ENCODE measurements at places on chromosomes 7 and 10.

GRCh38 chr7:150971242-150972022, 6.7 kb downstream of the KCNH2 start:
- no peak for DNase-seq

DNA sequence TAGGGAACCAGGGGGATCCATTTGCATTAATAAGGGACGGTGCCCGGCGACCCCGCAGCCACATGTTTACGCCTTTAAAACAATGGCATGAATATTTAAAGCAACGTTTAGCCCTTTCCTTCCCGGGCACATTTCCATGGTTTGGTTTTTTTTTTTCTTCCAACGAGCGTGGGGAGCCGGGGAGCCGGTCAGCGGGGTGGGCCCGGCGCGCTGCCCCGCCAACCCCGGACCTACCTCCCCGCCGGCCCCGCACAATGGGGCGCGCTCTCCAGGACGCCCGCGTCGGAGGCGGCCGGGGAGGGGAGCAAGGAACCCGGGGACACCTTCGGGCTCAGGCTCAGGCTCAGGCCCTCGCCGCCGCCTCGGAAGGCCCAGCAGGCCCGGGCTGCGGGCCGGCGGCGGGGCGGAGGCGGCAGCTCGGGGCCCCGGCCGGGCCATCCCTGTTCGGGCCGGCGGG, 1.0 kb downstream of the SEPHS1 start:
- no peak for DNase-seq

DNA sequence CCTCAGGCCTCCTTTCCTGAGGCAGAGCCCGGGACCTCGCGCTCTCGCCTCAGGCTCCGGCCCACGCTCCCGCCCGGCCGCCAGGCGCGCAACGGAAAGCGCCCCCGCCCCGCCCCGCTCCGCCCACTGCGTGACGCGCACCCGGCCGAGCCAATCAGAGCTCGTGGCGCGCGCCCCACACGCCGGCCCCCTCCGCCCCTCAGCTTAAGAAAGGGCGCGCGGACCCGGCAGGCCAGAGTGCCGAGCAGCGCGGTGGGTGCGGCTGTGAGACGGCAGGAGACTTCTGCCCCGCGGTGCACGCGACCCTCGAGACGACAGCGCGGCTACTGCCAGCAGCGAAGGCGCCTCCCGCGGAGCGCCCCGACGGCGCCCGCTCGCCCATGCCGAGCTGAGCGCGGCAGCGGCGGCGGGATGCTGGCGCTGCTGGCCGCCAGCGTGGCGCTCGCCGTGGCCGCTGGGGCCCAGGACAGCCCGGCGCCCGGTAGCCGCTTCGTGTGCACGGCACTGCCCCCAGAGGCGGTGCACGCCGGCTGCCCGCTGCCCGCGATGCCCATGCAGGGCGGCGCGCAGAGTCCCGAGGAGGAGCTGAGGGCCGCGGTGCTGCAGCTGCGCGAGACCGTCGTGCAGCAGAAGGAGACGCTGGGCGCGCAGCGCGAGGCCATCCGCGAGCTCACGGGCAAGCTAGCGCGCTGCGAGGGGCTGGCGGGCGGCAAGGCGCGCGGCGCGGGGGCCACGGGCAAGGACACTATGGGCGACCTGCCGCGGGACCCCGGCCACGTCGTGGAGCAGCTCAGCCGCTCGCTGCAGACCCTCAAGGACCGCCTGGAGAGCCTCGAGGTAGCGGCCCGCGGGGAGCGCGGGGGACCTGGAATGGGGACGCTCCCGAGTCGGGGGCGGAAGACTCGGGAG, at the start of gene NPTX2:
TSS of gene NPTX2 (plus strand) at position 235 of the 909 bp plus-strand sequence. CDS start at position 412, 177 bp downstream.
- DNase-seq: no peak

DNA sequence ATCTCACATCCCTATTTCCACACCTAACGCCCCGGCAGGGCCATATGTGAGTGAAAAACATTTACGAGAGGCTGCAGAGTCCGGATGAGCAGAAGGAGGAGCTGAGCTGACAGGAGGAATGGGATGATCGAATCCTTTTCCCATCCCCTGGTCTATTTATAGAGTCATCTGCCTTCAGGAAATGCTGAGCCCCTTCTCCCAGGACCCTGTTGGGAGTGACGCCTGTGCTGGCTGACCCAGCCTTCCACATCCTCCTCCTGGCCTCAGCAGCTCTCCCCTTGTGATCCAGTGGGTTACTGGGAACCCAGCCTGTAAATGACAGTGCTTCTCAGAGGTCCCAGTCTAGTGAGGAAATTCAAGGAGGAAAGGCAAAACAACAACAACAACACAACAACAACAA, 16.6 kb downstream of the DENND2A start:
- DNase-seq: no peak

- DNase-seq: no peak
Measured at GRCh38 chr7:27424231-27424630, 181.6 kb downstream of the EVX1 start.

GRCh38 chr7:157851501-157852067, 514.8 kb downstream of the DNAJB6 start:
- DNase-seq: peak; percentile 39

DNA sequence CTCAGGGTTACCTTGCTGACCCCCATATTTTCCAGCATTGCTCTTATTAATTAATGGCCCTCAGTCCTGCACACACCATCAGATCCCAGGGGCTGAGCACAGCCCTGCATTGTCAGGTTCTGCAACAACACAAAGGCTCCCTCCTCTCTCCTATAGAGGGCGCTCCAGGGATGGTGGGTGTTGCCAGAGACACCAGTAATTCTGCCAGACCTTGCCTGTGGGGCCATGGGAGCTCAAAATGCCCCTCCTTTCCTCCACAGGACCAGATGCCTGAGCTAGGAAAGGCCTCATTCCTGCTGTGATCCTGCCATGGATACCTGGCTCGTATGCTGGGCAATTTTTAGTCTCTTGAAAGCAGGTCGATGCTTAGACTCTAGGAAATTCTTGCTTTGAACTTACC, 42.8 kb upstream of the PRSS58 start:
- no peak for DNase-seq

GRCh38 chr10:34280599-34281374, 534.3 kb downstream of the PARD3 start:
- peak; percentile 45 for DNase-seq

DNA sequence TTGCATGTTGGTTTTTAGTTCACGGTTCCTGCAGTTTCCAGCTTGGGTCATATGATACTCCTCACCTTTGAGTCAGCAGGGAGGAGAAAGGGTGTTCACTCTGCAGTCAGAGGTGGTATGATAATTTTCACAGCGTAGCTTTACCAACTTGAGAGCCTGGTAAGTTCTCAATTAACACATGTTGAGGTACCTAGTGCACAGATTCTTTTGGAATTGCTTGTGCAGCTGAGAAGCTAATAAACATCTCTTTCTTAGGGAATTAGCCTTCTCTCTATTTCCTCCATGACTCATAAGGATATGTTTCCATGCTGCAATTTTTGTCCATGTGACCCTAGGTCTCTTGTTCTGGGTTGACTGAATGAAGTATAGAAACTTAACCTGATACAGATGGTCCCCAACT, 166.6 kb downstream of the KIF20B start:
- no peak for DNase-seq

GRCh38 chr7:32357535-32358277, 132.5 kb downstream of the LSM5 start:
- no peak for DNase-seq

DNA sequence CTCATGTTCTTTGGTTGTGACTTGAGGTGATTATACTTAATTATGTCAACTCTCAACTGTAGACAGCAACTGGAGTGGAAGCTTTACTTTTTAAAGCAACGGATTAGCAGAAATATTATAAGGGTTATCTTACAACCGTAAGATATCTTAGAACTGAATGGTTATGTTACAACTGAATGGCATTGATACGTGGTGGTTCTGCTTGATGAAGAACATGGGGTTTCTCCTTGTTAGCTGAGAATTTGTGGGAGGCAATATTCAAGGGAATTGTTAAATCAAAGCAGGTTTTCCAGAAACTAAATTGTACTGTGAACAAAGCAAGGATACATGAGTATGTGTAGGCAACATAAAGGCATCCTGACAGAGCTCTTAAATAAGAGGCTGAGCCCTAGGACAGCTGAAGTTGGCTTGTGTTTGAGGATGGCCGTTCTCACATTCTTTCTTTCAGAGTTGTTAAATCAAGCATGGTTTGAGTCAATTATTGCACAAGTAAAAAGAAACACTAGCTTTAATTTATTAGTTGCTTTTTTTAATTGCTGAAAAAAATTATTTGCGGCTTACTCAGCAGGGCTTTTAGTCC, 350.0 kb downstream of the PLXDC2 start:
- DNase-seq: no peak

DNA sequence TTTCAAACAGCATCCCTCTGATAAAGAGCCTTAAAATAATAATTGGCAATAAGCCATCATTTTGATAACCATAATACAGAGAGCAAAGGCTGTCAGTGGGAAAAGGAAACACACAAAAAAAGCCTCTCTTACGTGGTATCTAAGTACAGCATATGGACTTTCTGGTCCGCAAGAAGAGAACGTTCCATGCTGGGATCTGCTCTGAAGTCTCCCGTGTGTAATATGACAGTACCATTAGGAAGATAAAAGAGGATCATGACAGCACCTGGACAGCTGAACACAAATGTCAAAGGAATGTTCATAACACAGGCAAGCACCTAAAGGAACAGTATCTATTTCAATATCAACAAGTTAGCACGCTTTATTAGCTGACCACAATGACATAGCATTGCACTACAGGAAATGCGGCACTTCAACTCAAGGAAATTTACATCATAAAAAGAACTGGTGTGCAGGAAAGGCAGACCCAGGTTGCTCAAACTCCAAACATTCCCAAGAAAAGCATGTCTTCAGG, 9.9 kb downstream of the DCLRE1A start:
- DNase-seq: no peak
